Cortex of kidney (tissue), 1 donor: ENCODE measurements at places on chromosomes 5 and 9.

DNA sequence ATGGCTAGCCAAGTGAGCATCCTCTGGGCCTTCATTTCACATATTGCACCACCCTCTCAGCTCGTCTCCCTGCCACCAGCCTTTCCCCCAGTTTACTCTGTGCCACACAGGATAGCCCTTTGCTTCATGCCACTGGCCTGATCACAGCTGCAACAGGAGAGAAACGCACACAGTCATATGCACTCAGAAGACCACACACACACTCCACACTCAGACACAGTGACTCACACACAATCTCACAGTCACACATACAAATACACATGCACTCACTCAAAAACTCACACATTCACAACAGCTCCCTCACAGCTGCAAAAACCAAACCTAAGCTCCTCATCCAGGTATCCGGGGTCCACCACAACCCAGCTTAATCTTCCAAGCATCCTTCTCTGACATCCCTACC is 38.7 kb downstream of the TTC39B start:
- DNase-seq = no peak

DNA sequence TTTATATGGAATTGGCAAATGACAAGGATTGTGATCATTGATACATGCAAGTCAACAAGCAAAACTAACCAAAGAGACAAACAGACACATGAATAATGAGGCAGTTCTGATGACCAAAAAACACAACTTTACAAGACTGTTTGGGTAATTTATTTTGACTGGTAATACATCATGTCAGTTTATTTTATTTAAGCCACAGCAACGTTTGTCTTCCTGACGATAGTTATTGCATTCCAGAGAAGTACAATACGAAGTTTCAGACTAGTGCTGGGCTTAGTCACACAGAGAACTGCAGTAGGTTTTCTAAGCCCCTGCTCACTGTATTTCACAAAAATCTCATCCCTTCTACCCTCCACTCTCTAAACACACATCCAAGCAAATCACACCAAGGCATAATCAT is 514.2 kb downstream of the RAB3C start:
- DNase-seq = no peak

GRCh38 chr5:177403102-177403791 is 2.8 kb upstream of the PFN3 start:
- DNase-seq = no peak

DNA sequence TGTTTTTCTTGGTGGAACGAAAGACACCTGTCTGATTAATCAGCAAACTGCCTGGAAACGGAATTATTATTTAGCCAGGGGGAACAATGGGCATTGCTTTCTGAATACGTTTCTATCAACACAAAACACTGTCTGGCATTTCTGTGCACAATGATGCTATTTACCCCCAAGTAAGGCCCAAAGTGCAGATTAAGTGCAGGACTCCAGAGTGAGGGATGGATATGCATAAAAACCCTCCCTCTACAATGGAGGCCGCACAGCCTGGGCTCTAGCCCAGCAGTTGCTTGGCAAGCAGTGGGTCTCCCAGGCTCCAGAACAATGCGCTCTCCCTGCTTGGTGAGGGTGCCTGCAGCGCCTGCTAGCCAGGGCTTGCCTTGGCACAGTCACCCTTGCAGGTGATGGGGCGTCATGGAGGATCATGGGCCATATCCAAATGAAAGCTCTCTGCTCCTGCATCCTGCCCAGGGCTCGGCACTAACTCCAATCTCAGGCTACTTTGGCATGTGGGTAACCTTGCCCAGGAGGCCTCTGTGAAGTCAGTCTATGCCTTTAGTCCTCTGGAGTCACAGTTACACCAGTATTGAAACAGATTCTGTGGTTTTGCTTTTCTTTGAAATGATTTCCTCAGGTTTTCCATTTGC is 11.5 kb upstream of the SPATA24 start:
- DNase-seq = no peak

DNA sequence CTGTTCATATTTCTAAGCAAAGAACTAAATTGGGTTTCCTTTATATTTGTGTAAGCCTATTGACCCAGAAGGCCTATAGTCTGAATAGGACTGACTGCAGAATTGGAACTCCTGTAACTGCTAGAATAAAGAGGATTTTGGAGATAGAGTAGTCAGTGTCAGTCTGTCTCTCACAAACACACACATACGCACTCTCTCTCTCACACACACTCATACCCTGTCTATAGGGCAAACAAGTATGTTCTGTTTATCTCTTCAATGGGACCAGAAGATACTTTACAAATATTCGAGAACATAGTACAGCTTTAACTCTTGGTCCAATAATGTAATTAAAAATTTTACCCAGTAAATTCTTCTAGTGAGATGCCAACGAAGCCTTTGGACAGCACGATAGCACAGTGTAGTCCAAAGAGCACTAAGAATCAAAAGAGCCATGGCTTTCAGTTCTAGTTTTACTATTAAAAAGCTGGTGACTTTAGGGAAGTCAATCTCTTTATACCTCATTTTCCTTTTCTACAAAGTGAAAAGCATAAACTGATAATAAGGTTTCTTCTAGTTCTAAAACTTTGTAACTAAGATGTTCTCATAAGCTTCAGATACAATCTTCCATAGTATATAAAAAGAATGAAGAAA is 19.3 kb downstream of the ABHD17B start:
- no peak for DNase-seq

GRCh38 chr9:75096796-75097195 is 8.5 kb downstream of the OSTF1 start:
- DNase-seq = no peak

DNA sequence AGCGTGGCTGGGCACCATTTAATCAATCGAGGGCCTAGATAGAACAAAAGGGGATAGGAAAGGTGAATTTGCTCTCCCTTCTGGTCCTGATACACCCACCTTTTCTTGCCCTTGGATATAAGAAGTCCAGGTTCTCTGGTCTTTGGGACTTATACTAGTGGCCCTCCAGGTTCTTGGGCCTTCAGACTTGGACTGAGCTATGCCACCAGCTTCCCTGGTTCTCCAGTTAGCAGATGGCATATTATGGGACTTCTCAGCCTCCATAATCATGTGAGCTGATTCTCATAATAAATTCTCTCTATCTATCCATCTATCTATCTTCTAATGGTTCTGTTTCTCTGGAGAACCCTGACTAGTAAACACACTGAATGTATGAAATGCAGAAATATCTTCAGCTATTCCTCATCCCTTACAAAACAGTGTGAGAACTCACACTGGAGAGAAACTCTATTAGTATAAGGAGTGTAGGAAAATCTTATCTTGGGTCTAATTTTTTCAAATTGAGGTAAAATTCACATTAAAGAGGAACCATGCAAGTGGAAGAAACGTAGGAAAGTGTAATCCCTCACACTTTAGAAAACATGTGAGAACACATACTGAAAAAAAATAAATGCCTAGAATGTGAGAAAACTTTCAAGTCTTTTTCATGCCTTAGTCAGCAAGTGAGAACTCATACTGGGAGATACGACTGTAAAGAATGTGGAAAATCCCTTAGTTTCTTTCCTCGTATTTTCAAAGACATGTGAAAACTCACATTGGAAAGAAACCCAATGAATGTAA is 15.5 kb downstream of the PCDHB15 start:
- no peak for DNase-seq

GRCh38 chr5:96691503-96692303 is 29.5 kb downstream of the CAST start:
- no peak for DNase-seq

DNA sequence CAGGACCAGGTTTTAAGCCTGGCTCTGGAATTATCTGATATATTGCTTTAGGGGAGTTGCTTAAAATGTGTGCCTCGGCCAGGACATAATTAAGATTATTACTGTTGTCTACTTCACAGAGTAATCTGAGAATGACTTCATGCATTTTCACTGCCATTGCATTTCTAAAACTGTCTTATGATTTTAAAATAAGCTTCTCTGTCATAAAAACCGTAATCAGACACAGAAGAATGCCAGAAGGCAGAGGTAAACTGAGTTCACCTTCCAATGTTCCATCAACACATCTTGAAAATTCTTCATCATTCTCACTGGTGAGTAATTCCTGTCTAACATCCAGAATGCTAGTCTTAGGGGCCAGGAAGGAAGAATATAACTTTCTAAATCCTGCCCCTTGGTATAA is 47.1 kb downstream of the ISOC1 start:
- DNase-seq = no peak

- DNase-seq = no peak
These were observed 11.5 kb downstream of the ANXA6 start for GRCh38 chr5:151146061-151146460.

GRCh38 chr9:75639971-75640610 is 250.4 kb upstream of the PCSK5 start:
- no peak for DNase-seq

GRCh38 chr9:14961372-14962068 is 51.3 kb upstream of the FREM1 start:
- DNase-seq = no peak

- DNase-seq = no peak
These were observed 225.8 kb downstream of the MELK start for GRCh38 chr9:36798350-36799065.

- DNase-seq = no peak
These were observed 41.3 kb downstream of the ADAMTS6 start for GRCh38 chr5:65440456-65440855.

- DNase-seq = no peak
These were observed 191.7 kb downstream of the CARTPT start for GRCh38 chr5:71910741-71911140.
